ENCODE measurements at places on chromosomes 3 and 15.

GRCh38 chr3:10582733-10583132, 77.3 kb upstream of the ATP2B2 start:
- DNase-seq: no peak

DNA sequence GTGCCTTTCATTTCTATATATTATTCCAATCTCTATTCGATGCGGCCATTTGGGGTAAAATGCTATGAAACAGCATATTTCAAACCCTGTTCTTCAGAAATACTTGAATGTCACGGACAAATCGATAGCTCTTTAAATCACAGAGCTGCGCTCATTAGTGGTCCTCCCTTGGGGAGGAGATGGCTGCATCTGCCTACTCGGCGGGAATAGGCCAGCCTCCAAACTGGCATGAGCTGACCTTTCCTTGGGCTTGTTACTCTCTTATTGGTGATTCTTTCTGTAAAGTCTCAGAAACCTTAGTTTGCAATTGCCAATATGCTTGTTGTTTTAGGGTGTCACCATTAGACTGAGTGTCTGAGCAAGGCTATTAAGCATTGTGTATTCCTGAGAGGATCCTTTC, 120.9 kb downstream of the BDH1 start:
- DNase-seq: no peak

- peak; percentile 85 for DNase-seq
Measured at GRCh38 chr15:44712346-44713005, 1.2 kb downstream of the B2M start.

GRCh38 chr3:33575311-33575710, 135.1 kb upstream of the UBP1 start:
- no peak for DNase-seq

GRCh38 chr3:132343018-132343612, 25.9 kb downstream of the ACP3 start:
- DNase-seq: peak; percentile 34

DNA sequence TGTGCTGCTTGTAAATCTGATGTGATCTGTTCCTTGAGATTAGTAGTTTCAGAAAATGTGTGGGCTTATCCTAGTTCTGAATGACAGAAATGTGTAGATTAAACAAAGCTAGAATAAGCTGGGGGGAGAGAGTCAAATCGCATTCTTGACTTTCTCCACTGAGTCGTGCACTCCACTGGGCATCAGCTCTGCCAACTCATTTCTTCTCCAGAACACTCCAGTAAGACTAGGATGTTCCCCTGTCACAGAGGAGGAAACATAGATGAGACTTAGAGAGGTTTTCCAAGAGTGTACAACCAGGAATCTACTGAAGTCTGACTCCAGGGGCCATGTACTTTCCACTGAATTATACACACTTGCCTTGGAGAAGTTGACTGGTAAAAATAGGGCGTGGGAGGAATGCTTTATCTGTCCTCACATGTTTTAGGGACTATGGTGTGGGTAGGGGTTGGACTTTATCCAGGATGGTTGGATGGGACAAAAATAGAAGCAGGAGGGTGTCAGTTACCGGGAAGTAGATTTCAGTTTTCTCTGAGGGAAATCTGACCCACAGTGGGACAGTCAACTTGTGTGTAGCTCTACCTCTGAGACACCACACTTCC, 298.2 kb downstream of the UBE2E2 start:
- DNase-seq: no peak

DNA sequence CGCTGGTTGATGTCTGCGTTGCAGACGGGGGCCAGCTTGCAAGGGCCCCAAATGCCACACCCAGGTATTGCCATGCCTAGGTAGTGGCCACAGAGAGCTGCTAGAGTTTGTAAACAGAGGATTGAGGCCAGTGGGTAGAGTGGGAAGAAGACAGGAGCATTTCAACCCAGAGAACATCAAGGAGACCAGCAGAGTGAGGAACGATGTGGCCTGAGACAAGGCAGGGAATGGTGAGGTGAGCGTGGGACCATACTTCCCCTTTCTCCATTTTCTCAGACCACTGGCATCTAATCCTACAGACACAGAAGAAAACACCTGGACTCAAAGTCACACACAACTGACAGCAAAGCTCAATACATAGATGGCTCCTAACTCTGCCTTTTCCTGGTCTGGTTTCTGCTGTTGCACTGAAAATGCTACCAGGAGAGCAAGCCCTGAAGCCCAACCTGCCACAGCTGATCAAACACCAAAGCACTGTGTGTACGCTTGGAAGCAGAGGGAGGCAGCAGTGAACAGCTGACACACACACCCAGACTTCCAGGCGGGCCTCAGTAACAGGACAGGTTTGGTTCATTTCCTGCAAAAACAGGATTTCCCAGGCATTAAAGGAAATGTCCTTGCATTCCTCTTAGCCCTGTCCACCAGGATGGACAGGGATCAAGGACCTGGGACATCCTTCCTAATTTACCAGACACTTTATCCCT, 1.6 kb downstream of the FAM174B start:
- DNase-seq: no peak

GRCh38 chr3:29453284-29454001, 172.6 kb downstream of the RBMS3 start:
- DNase-seq: no peak

- no peak for DNase-seq
Measured at GRCh38 chr15:46894644-46895043, 822.7 kb upstream of the SEMA6D start.

- DNase-seq: no peak
Measured at GRCh38 chr15:90829942-90830440, 38.4 kb upstream of the FURIN start.

DNA sequence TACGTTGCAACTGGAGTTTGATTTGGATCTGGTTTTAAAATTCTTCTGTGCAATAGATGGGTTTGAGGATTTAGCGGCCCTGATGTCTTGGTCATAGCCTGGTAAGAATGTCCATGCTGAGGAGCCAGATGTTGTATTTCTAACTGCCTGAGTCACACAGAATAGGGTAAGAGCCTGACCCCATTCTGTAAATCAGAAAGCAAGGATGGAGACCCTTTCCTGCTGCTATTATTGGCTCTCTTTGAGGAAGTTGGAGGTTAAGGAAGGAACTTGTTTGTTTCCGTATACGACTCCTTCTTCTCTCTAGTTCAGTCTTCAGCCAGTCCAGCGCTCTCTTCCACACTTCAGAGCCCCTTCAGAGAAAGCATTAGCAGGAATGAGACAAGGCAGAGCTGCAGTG, 65.1 kb downstream of the HCN4 start:
- DNase-seq: no peak

DNA sequence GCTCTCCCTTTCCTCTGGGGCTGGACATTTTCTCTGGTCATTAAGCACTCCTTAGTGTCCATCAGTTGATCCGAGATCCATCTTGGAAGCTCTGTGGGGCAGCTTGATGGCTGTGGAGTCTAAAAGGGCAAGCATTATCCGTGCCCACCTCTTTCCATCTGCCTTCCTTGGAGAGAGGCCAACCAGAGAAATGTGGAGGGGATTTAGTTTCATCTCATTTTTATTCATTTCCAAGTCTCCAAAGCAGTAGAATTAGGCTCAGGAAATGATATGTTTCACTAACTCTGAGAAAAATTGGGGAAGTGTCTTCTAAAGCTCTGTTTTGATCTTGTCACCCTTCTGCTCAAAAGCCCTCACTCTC, 95.9 kb upstream of the KLHL25 start:
- DNase-seq: no peak

DNA sequence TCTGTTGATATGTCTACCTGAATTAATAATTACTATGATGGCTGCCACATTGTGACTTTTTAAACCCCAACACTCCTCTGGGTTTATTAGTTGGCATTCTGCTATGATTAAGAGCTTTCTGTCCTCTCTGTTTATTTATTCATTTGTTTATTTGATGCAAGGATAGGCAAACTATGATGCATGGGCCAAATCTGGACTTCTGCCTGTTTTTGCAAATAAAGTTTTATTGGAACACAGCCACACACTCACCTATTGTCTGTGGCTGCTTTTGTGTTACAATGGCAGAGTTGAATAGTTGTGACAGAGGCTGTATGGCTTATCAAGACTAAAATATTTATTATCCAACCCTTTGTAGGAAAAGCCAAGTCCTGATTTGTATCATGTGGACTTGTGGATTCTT, 48.3 kb upstream of the C3orf80 start:
- no peak for DNase-seq

DNA sequence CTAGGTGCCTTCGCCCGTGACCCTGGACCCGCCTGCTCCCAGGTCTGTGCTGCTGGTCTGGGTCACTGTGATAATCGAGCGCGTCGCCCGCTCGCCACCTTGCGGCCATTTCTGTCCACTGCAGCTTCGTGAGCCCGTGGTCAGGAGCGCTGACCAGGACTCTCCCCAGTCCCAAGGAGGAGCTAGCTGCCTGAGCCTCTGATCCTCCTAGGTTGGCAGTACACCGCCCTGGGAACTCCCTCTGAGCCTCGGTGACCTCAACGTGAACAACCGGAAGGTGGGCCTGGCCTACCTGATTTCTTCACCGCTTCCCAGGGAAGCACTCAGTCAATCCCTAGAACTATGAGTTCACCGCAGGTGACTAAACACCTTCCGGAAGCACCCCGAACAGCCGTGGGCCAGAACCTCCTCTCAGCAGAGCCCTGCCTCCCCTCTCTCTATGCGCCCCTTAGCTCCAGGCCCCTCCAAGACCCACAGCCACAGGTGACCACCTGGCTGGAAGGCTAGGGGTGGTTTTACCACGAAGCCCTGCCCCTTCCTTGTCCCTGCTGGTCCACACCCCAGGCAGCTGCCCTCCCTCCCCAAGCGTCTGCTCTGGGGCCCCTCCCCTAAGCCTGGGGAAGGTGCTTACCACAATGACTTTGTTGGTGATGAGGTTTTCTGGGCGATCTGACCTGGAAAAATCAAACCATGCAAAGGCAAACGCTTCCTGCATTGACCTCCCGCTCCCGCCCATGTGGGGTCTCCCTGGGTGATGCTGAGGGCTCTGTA, 9.7 kb downstream of the PLA2G4D start:
- DNase-seq: peak; percentile 44

- no peak for DNase-seq
Measured at GRCh38 chr15:90037511-90037860, 36.4 kb downstream of the ZNF710 start.

DNA sequence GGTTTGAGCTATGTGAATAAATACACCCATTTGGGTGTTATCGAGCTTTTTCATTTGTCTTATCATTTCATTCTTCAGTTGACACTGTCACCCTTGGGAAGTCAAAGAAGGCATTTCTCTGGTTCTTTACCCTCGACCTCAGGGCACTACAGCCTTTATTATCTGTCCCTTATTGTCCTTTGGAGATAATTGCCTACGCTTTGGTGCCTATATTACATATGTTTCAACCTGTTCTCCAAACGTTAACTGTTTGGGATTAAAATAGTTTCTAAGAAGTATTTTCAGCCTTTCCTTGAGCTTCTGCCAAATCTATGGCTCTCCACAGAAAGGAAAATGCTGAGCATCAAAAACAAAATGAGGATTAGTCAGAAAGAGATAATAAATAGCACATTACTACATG, 395.4 kb upstream of the ADAMTS9 start:
- no peak for DNase-seq

GRCh38 chr3:179330438-179330837, 7.6 kb downstream of the ZNF639 start:
- no peak for DNase-seq

DNA sequence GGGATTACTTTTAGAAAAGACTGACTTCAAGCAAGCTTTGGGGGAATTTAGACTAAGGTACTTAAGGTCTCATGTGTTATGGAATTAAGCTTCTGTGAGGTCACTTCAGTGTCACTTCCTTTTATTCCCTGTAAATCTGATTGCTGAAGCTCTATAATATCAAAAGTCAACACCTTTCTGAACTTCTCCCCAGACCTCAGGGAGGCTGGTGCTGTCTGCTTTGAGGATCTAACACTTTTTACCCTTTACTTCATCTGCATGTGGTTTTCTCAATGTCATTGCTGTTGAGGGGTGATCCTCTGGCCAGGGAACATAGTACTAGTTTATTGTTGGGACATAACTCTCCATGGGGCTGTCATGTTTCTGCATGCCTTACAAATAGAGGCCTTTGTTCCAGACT, 41.8 kb upstream of the RASGRF1 start:
- DNase-seq: no peak

- no peak for DNase-seq
Measured at GRCh38 chr3:39290255-39290654, 10.4 kb upstream of the CX3CR1 start.

GRCh38 chr15:45548753-45549520, 26.4 kb upstream of the SLC30A4 start:
- no peak for DNase-seq

DNA sequence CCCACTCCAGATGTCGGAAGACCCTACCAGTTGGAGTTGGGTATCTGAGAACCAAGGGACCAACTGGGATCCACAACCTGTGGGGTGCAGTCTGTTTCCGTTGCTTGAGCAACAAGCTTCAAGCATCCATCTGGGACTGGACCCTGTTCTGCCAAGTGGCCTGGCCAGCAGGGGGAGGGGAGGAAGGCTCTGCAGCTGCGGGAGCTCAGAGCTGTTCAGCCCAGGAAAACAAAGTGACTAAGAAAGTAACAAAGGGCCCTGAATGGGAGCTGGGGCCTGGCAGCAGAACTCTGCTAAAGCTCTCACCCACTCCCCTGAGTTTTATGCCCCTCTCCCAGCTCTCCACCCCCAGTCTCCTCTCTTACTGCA, 2.7 kb downstream of the TYRO3 start:
- DNase-seq: no peak

- DNase-seq: no peak
Measured at GRCh38 chr3:194399874-194400411, 877 bp upstream of the GP5 start.

- DNase-seq: no peak
Measured at GRCh38 chr3:30640851-30641250, 34.5 kb downstream of the TGFBR2 start.

DNA sequence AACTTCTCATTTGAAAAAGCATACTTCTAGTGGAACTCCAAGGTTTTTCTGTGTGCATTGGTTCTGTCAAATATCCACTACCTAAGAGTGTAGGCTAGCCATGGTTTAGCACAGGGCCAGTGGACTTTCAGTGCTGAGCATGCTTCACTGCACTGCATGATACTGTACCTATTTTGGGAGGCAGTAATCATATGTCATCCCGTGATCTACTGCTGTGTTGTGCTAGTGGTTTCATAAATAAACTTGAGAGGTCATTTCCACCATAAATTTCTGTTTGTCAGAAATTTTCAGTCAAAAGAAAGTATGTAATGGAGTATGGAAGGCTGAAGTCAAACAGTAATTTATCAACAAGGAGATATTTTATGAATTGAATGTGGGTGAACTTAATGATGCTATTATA, 203.6 kb downstream of the ROBO1 start:
- DNase-seq: no peak

GRCh38 chr15:100030586-100031229, 297.5 kb upstream of the LYSMD4 start:
- no peak for DNase-seq

GRCh38 chr3:98901119-98901391, 440 bp downstream of the DCBLD2 start:
- peak; percentile 12 for DNase-seq

Data from hematopoietic multipotent progenitor cell treated with erythropoietin and hydrocortisone succinate and interleukin-3 and kit ligand, for 17 days (in vitro differentiated cells).